NCI-H2081 (cell line): ENCODE measurements at places on chromosomes 16 and 17.

DNA sequence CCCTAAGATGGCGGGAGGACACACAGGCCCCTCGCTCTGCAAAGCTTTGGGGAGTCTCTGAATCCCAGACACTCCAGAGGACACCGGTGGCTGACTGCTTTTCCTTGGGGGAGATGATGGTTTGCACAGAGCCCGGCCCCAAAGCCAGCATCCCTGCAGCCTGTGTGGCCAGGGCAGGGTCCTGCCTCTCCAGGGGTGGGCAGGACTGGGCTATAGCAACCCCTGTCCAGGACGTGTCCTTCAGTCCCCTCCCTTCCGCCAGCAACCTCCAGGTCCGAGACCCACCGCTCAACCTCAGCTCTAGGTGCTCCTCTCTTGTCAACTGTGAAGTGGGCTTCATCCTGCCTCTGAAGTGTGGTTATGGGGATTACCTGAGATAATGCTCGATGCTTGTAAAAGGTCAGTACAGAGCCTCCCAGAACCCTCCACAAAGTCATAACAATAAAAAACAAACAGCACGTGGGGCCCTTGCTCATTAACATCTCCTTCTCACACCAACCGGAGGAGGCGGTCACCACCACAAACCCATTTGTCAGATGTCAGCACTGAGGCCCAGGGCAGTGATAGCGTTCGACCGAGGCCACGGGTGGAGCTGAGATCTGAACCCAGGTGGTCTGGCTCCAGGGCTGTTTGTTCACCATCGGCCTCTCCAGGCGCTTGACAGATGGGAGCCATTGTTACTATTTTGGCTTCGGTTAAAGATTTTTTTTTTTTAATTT, 304.8 kb downstream of the IRF8 start:
- no peak for DNase-seq

GRCh38 chr17:9643611-9644010, 1.7 kb upstream of the USP43 start:
- DNase-seq, result no peak

- peak; percentile 32 for DNase-seq
These were observed 3.4 kb upstream of the ZNF385C start for GRCh38 chr17:42101513-42102292.

DNA sequence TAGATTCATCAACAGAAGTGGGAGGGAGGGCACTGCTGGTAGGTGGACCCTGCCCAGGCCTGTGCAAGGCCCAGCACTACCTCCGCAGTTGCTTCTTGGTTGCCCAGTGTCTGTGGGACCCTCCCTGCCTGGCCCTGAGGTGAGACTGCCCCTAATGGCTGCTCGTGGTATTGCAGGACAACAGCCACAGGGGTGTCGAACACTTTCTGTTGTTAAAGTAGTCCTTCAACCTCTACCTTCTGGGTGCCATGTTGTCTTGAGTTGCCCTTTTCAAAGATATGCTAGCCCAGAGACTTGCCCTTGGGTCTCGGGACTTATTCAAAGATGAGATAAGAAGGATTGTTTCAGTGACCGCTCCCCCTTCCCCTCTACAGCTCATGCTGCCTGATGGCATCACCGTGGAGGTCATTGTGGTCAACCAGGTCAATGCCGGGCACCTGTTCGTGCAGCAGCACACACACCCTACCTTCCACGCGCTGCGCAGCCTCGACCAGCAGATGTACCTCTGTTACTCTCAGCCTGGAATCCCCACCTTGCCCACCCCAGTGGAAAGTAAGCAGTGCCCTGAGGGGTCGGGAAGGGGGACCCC, 29.1 kb downstream of the AKAP1 start:
- DNase-seq, result no peak

DNA sequence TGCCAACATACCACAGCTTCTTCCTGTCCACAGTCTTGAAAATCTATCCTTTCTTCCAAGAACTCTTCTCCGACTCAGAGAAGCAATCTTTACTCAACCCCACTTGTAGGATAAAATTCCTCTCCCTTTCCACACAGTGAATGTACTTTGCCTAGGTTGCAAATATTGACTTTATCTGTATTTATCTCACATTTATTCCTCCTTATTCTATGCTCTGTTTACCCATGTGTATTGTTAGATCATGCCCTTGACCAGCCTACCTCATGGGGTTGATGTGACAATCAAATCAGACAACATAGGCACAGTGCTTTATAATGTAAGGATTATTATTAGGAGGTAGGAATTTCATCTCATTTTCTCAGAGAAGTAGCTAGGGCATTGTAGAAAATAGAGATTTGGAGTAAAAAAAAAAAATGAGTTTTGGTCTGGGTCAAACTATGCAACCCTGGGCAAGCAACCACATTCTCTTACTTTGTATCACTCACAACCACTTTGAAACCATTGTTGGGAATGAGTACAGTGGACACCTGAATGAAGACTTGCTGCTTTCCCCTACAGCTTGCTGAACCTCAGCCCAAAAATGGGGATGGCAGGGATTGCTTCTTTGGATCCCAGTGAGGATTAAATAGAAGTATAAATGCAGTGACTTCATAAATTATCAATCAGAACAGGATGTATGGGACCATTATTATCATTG, 9.1 kb upstream of the SLC35B1 start:
- no peak for DNase-seq

DNA sequence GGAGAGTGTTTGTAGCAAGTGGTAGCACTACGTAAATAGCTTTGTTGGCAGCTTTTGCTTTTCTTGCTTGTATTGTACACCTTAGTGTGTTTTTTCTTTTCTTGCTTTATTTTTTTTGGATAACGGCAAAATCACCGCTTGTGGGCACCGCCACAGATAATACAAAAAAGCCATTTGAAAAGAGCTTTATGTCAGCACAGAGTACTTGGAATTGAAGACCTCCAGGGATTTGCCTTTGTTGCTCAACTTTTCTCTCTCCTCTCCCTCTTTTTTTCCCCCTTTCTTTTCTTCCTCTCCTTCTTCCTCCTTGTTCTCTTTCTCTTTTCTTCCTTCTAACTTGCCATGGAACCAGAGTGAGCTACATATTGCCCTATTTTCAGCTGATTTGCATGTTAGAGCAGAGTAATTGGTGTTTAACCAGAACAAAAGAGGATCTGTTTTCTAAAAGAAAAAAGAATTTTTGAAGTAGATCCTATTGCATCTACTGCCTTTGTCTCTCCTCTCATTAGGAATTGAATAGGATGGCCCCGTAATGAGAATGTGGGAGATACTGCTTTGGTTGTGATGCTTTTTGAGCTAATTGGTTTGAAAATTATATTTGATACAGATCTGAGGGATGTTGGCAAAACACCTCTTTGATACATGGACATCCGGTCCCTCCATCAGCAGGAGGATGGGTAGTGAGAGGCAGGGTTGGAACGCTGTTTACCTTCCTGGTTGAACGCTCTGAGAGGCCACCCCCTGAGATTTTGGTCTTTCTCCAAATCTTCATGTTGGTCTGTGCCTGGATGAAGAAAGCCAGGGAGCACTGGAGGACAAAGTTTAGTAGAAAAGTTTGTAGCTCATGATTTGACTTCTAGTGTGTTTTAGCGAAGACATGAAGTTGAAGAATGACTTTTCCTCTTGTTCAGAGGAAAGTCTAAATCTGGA, 85.6 kb downstream of the MSI2 start:
- peak; percentile 57 for DNase-seq
